ENCODE measurements at places on chromosomes 2 and 18.

DNA sequence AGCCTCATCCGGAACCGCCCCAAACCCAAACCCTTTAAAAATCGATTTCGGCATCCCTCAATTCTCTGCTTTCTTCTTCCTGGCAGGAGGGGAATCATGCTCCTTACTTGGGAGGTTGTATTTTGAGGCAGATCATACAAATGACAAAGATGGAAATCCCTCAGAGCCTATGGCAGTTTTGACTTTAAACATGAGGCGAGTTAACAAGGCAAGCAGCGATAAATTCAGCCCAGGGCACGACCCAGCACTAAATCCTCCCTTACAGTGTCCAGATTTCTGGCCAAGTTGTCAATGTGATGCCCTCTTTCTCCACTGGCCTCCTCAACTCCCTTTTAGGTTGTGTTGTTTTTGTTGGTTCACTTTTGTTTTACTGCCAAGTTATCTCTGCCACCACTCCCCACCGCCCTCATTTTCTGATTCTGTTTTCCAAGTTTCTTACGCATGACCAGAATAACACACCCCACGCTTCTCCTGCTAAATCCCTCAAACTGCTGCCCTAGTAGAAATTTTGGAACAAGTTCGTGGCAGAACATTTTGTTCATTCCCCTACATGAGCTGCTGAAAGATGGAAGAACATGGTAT is 68.3 kb downstream of the CTAGE1 start:
- no peak for DNase-seq

DNA sequence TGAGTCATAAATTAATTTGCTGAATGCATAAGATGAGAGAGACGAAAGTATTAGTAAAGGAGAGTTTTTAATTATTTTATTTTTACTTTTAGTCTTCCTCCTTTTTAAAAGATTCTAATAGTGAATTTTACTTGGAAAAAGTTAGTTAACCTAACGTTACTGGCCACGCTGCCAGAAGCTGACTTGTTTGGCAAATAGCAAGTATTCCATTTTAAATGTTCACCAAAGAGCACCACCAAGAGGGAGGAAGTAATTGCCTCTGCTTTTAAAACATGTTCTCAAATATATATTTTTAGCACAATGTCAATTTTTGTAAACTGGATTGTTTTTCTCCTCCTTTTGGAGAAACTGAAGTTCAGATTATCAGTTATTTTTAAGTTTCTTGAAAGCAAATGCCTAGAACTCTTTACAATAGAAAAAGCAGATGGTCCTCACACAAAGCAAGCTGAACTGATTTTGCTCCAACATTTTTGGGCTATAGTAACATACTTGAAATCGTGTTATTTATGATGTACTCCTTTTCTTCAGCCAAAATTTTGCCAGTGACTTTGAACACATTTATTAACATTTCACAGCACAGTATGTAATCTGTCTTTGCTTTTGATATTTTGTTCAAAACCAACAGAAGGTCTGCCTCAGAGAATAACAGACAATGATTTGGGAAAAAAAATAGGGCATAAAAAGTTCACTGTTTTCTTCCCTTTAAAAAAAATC is 1311.0 kb upstream of the FAM98A start:
- DNase-seq: no peak

DNA sequence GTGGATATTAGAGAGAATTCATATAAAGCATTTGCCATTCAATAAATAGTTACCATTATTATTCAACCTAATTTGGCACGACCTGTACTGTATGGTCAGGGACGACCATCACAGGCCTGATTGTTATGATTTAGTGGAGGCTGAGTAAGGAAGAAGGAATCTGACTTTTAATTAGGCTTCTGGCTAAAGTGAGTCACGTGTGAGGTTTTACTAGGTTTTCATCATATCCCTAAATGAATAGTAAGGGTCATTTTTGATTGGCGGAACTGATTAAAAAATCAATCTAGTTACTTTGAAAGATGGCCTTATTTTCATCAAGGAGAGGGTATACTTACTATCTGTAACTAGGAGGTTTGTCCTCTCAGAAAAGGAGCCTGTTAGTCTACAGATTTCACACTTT is 143.4 kb downstream of the ADCYAP1 start:
- DNase-seq: no peak

DNA sequence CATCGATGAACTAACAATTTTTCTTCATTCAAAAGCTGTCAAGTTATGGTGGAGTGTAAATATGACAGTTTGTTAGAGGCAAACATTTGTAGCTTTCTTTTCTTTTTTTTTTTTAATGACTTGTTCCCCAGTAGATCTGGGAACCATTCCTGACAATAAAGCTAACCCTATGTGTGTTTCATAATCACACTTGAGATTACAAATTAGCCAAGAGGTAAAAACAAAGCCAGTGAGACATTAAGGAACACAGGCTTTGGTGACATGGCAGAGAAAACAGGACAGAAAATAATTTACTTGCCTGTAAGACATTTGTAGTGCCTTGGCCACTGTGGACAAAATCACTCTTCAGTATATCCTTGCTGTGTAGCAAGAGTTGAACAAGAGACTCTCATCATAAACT is 135.9 kb downstream of the UBE2E3 start:
- DNase-seq: no peak

- no peak for DNase-seq
Observed at GRCh38 chr2:173217116-173217840, 137.4 kb upstream of the CDCA7 start.

DNA sequence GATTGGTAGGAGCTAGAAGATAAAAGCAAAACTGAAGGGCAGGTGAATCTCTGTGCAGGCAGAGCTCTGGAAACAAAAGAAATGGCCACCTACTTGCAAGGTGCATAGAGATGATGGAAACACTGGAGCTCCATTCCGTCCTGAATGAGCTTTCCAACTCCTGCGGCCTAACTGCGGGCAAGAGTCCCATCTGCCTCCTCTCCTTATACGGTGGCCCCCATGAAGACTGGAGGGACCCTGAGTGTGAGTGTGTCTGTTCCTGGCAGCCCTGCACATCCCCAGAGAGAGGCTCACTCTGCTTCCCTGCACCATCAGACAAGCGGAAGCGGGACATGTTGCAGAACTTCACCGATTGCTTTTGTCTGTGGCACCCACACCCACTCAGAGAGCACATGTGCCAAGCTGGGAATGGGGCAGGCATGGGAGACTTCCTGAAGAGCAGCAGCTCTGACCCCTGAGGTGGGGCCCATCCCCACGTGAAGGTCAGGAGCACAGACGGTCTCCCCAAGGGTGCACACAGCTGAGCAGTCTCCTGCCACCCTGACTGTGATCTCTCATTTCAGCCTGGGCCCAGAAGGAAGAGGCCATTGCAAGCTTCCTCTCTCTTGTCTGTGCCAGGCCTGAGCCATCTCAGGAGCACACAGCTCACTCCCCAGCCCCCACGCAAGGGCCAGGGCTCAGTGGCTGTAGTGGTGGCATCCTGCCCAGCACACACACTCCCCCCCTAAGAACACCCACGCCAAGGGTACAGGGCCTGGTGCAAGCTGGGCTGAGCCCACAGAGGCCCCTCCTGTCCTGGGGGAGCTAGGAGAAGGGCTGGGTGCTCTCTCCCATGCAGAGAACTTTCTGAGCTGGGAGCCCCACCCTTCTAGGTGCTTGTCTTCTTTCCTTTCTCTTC is 75.3 kb downstream of the STPG4 start:
- DNase-seq: no peak

DNA sequence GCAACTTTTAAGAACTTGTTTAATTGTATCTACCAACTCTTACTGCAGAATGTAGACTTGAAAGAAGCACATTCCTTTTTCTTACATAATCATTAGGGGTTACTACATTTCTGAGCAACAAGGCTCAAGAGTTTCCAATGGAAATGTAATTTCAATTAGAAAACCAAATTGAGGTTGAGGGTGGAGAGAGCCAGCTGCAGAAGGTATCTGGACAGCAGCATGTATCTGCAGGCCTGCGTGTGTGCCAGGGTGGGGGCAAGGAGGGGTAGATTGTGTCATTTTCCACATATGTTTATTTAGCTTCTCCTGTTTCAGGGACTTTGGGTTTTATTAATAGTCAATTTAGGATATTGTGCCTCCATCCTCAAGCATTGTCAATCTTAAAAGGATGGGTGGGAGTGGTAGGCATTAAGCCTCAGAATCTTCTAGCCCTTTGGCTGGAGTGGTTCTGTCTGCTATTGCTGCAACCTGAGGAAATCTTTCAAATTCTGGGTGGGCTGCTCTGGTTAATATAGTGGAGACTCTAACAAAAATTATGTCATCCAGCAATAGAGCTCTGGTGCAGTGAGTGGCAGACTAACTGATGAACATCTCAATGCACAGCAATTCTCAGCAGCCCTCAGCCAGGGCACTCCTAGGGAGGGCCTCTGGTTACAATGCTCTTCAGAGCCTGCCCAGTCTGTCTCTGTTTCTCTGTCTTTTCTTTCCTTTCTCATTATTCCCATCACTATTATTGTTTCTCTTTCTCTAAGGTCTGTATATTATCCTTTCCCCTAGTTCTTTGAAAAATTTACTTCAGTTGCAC is 151.4 kb downstream of the RPIA start:
- DNase-seq: no peak

DNA sequence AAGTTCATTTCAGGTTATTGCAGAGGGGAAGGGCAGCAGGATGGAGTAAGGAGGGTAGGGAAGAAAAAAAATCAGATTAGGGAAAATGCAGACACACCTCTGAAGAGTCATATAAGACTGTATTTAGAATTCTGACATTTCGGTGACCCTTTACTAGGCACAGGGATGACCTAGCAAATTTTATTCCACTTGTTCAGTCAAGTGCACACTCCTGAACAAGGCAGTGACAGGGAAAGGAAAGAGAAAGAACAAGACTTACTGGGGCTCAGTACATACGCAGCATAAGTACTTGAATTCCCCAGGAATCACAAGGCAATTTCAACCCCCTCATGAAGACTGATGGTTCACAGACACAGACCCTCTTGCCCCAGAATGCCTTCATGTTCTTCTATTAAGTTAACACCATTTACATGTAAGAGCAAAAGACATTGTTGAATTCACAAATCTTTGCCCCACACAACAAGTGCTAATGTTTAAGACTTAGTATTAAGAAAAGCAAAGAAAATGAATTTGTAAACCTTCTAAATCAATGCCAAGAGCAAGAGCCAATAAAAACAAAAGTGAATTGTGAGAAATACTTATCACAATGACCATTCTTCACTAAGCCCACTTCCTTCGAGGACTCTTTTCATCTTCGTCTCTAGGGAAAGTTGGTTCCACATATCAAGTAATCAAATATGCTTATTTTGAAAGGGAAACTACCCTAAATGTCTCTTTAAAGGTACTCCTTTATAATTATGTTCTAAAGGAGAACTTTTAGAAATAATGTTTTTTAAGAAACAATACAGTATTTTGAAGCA is 47.0 kb downstream of the COBLL1 start:
- no peak for DNase-seq

DNA sequence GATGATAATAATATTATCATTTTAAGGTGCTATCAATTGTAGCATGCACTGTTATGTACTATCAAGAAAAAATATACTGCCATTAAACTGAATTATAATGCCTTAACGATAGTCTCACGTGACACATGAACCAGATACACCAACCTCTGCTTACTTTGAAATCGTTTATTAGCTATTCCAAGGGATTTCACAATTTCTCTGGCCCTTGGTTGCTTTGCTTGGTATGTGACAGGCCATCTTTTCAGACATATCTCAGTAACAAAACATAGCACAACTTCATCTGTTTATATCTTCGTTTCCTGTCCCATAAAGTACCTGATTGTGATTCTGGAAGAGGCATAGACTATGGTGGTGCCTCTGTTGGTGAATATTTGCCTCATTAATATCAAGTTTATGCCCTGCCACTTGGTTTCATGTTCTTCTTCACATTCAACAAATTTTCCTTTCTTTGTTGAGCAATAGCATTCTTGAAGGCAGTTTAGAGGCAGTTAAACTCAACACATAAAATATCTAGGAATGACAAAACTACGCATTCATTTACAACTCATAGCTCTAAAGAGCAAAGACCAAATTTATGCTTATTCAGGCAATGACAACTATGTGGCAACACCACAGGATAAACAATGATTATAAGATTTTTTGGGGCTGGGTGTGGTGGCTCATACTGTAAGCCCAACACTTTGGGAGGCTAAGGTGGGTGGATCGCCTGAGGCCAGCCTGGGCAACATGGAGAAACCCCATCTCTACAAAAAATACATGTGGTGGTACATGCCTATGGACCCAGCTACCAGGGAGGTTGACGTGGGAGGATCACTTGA is 84.3 kb downstream of the MCFD2 start:
- DNase-seq: no peak

DNA sequence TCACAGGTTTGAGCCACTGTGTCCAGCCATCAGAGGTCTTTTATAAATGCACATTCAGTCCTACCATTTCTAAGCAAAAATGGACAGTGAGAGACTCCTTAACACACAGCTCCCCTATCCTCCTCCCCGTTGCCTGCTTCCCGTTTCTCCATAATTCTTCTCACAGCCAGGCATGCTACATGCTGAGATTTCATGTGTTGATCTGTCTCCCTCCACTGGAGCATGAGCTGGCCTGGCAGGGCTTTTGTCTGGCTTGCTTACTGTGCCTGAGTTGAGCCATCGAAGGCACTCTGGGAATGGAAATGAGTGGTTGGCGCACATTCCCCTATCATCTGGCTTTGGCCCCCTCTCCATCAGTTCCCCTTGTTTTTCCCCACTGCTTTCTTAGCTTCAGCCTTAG is 413.5 kb downstream of the PTPRM start:
- DNase-seq: no peak

- no peak for DNase-seq
Observed at GRCh38 chr2:150133623-150134022, 353.8 kb downstream of the RND3 start.

GRCh38 chr2:132415256-132415914 is 1.2 kb upstream of the GPR39 start:
- DNase-seq: no peak

- DNase-seq: no peak
Observed at GRCh38 chr2:168751104-168751740, 51.2 kb upstream of the NOSTRIN start.

- no peak for DNase-seq
Observed at GRCh38 chr2:100692906-100693305, 127.0 kb upstream of the NPAS2 start.

GRCh38 chr2:237393523-237393922 is 20.4 kb downstream of the COL6A3 start:
- DNase-seq: no peak

- peak; percentile 73 for DNase-seq
Observed at GRCh38 chr18:48348739-48349138, 60.4 kb downstream of the ZBTB7C start.

DNA sequence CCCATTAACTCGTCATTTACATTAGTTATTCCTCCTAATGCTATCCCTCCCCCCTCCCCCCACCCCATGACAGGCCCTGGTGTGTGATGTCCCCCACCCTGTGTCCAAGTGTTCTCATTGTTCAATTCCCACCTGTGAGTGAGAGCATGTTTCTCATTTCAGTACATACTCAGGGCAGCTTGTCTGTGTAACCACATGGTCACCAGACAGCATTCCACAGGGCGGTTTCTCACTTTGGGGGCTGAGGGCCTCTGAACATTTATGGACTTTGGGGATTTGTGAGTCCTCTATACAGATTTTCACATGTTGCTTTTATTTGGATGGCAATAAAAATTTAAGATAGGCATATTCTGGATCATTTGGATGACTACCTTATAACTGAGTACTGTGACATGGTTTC is 84.0 kb downstream of the LYPD6B start:
- DNase-seq: no peak

- no peak for DNase-seq
Observed at GRCh38 chr2:8841932-8842331, 4.5 kb upstream of the KIDINS220 start.

All from DMS79 (cell line).